Smooth muscle cell of trachea (primary cell): ENCODE measurements at places on chromosomes 5 and 9. TPM values are rescaled to one million over a fixed set of nuclear protein-coding genes. Genes with fewer than 3 reads are reported as not detected.

Gene IL4
- total RNA-seq, result not detected in 2 replicates

Gene MCTP1
- total RNA-seq, result 4.8 and 15.7 TPM in 2 replicates

Gene HTR1A
- total RNA-seq, result not detected in 2 replicates

Gene MAMDC2
- total RNA-seq, result 3.2 and 3.8 TPM in 2 replicates

Gene IL17B
- total RNA-seq, result not detected in 2 replicates

Gene C7
- total RNA-seq, result 0.15 and 0.83 TPM in 2 replicates

Gene FCN2
- not detected in 2 replicates for total RNA-seq

Gene SLC1A1
- 7.7 and 12.9 TPM in 2 replicates for total RNA-seq

Gene MARCOL
- not detected in 2 replicates for total RNA-seq

Gene TMEM203
- 41.5 and 48.8 TPM in 2 replicates for total RNA-seq

Gene FGD3
- not detected in 2 replicates for total RNA-seq

Gene SEMA4D
- total RNA-seq, result 0.58 and 0.66 TPM in 2 replicates

Gene CRB2
- not detected in 2 replicates for total RNA-seq

Gene NOTCH1
- total RNA-seq, result 13.7 and 31.6 TPM in 2 replicates

Gene AIF1L
- 3.1 and 6.8 TPM in 2 replicates for total RNA-seq

Gene TRIM36
- 0.29 and 0.33 TPM in 2 replicates for total RNA-seq

Gene PCDHGA7
- total RNA-seq, result 5.4 and 8.4 TPM in 2 replicates

Gene GARNL3
- total RNA-seq, result 1.3 and 5.0 TPM in 2 replicates

Gene KIAA0825
- total RNA-seq, result 4.0 and 5.5 TPM in 2 replicates

Gene COQ4
- 17.0 and 23.1 TPM in 2 replicates for total RNA-seq

Gene PLPP7
- 9.3 and 13.2 TPM in 2 replicates for total RNA-seq

Gene HMGCR
- total RNA-seq, result 46.3 and 107 TPM in 2 replicates

Gene CYSRT1
- total RNA-seq, result 0.44 and 1.7 TPM in 2 replicates

Gene PLPP1
- 237 and 326 TPM in 2 replicates for total RNA-seq

Gene LRRC70
- 0.50 and 1.3 TPM in 2 replicates for total RNA-seq

Gene KCNN2
- 0.44 TPM in 1 of 2 replicates, not detected in the other for total RNA-seq

Gene TAS2R1
- not detected in 2 replicates for total RNA-seq

Gene FIBCD1
- 12.2 and 17.5 TPM in 2 replicates for total RNA-seq

Gene TBC1D13
- total RNA-seq, result 12.7 and 21.8 TPM in 2 replicates

Gene RCL1
- 8.4 and 14.1 TPM in 2 replicates for total RNA-seq

Gene TMEM171
- total RNA-seq, result 0.87 and 1.8 TPM in 2 replicates

Gene POLR3G
- 6.9 and 11.1 TPM in 2 replicates for total RNA-seq

Gene NEUROG1
- not detected in 2 replicates for total RNA-seq

Gene NR5A1
- not detected in 2 replicates for total RNA-seq

Gene PTBP3
- total RNA-seq, result 13.6 and 16.3 TPM in 2 replicates

Gene TTC1
- 41.0 and 54.1 TPM in 2 replicates for total RNA-seq

Gene AGXT2
- total RNA-seq, result 0.17 TPM in 1 of 2 replicates, not detected in the other

Gene GOLM1
- 50.2 and 54.6 TPM in 2 replicates for total RNA-seq

Gene PCDHB9
- under 0.01 and 0.17 TPM in 2 replicates for total RNA-seq

Gene CATSPER3
- 0.17 TPM in 1 of 2 replicates, not detected in the other for total RNA-seq

Gene ESM1
- 3.3 and 8.0 TPM in 2 replicates for total RNA-seq

Gene FUT7
- not detected in 2 replicates for total RNA-seq

Gene TSSK1B
- 0.15 and 0.50 TPM in 2 replicates for total RNA-seq

Gene GDNF
- total RNA-seq, result 0.29 and 1.2 TPM in 2 replicates

Gene GOLGA2
- total RNA-seq, result 114 and 127 TPM in 2 replicates

Gene ECSCR
- 0.33 and 1.2 TPM in 2 replicates for total RNA-seq

Gene IL3
- not detected in 2 replicates for total RNA-seq

Gene SH3TC2
- total RNA-seq, result 1.5 and 3.3 TPM in 2 replicates

Gene ZFP62
- total RNA-seq, result 18.5 and 18.8 TPM in 2 replicates

Gene TNFSF8
- total RNA-seq, result not detected in 2 replicates

Gene SPINK14
- total RNA-seq, result not detected in 2 replicates

Gene PTGR1
- 139 and 161 TPM in 2 replicates for total RNA-seq

Gene TMEFF1
- 2.9 and 5.1 TPM in 2 replicates for total RNA-seq

Gene TIMD4
- not detected in 2 replicates for total RNA-seq

Gene PRDM9
- total RNA-seq, result not detected in 2 replicates
